ENCODE measurements at places on chromosomes 16 and 17.

DNA sequence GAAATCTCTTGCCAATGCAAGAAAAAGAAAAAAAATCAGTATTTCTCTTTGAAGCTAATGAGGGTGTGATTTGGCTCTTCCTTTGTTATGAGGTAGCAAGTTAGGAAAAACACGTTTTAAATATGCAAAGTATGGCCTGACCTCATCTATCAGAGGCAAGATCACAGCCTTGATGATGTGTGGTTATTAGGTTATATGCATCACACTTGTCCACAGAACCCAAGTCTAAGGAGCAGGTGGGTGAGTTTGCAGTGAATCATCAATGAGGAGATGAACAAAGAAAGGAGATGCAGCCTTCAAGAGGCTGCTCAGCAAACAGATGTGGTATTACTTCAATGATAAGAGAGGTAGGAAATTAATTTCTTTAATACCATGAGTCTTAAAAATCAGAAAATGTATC is 594.8 kb upstream of the CDH5 start:
- DNase-seq = no peak

- no peak for DNase-seq
Observed at GRCh38 chr16:1982013-1982433, 754 bp upstream of the NOXO1 start.

- DNase-seq = peak; percentile 90
Observed at GRCh38 chr17:21457051-21458026, 81.2 kb downstream of the KCNJ12 start.

DNA sequence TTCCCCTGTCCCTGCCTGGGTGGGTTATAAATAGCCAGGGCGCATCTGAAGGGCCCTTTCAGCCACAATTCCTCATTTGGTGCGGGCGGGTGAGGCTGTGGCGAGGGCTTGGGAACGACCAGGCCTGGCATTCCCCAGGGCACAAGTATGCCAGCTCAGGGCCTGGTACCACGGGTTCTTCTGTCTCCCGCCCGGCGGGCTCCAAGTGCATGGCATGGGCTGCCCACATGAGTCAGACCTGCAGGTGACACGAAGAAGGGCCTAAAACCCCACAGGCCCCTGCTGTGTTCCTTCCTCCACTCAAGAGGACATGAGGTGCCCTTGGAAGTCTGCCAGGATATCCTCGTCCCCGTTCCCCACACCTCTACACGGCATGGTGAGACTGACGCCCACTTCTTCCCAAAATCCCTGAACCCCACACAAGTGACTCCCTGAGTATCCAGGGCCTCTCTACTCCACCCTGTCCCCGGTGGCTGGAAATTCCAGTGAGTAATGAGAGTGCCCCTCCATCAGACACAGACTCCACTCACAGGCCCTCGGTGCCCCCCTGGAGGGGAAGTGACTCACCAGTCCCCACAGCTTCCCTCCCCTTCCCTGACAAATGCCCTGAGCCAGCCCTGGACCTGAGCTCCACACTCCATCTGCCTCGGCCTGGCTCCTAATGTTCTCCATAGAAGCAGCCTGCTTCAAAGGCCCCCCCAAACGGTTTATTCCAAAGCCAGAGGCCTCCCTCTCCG is 68.8 kb downstream of the ABR start:
- peak; percentile 85 for DNase-seq

DNA sequence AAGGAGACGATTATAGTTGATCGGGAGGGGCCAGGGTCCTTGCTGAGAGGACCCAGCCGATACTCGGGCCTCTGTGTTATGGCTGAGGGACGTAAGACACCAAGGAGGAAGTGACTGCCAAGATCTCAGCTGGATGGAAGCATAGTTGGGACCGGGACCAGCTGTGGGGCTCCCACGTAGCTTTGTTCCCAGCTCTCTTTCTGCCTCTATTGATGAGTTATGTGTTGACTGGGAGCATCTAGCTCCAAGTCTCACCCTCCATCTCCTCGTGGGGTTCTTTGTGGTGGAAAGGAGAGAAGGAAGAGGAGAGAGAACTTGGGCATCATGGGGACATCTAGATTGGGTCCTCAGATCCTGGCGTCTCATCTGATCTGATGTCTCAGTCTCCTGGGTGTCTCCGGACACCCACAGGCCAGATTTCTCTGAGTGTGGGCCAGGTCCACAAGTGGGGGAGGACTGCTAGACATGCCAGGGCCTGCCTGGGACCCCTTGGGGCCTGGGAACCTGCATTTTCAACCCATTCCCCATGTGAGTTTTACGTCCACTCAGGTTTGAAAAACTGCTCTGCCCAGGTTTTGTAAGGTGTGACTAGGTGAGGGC is 1.0 kb downstream of the MGRN1 start:
- no peak for DNase-seq

- peak; percentile 67 for DNase-seq
Observed at GRCh38 chr16:50037662-50038220, 12.7 kb downstream of the CNEP1R1 start.

DNA sequence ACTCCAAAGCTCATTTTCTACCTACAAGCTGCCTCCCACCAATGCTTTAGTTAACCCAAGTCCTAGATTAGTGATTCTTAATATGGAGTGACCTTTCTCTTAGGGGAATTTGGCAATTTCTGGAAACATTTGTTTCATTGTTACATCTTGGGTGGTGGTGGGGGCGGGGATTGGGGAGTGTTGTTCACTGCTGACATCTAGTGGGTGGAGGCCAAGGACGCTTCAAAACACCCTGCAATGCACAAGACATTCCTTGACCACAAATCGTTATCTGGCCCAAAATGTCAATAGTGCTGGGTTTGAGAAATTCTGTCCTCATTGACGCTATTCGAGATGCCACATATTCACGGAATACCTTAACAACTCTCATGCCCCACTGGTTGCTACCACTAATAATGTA is 282.9 kb downstream of the RBFOX1 start:
- no peak for DNase-seq

GRCh38 chr17:47713980-47714700 is 18.9 kb upstream of the TBX21 start:
- DNase-seq = no peak

- DNase-seq = no peak
Observed at GRCh38 chr17:73010414-73010813, 82.1 kb downstream of the SLC39A11 start.

DNA sequence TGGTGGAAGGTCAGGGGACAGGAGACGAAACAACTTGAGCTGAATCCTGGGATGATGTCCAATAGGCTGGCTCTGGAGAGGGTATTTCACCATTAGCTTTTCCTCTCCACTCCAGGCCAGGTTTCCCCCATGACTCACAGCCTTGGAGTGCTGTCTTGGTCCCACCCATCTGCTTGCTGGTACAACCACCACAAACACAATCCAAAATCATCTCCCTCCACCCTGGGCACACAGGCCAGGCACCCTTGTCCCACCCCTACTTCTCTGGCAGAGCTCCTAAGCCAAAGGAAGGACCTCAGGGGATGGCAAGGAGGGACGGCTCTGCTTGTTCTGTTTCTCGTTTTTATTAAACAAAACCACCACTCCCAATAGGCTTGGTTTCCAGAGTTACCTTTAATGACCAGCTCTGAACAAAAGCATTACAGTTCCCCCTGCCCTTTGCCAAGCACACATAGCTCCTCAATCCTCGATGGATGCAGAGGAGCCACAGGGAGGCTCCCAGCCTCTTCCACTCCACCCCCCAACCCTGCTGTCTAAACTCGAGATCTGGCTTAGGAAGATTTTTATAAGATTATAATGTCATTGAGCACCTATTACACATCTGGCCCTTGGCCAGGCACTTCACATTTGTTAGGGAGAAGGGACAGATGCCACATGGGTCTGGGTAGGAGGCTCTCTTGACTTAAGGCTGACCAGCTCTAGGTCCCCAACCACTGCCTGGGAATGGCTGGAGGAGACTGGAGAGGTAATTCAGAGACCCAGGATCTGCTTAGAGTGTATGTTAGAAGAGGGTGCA is 13.3 kb downstream of the CAVIN1 start:
- peak; percentile 96 for DNase-seq

GRCh38 chr16:76441876-76442275 is 164.7 kb downstream of the CNTNAP4 start:
- DNase-seq = no peak

GRCh38 chr17:57788725-57789124 is 43.6 kb upstream of the CCDC182 start:
- DNase-seq = no peak

DNA sequence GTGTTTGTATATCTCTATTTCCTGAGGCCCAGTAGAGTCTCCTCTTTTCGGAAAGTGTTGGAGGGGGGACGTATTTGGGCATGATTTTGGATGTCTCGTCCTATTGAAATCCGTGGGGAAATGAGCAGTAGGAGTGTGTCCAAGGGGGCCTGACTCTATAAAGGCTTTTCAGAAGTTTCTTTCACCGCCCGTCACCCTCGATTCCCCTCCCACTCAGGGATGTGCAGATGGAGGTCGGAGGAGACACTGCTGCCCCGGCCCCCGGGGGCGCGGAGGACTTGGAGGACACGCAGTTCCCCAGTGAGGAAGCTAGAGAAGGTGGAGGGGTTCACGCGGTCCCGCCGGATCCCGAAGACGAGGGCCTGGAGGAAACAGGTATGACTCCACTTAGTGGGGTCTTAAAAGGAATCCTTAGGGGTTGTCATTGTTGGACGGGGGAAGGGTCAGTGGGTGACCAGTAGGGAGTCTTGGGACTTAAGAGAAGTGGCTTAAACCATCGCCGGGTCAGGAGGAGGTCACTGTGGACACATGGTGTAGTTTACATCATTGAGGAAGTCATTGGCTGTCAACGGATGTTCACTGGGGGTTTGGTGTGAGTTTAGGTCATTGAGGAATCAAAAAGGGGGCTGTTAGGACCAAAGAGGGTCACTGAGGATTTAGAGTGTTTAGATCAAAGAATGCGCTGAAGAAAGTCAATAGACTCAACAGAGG is 424 bp downstream of the MON1B start:
- no peak for DNase-seq

DNA sequence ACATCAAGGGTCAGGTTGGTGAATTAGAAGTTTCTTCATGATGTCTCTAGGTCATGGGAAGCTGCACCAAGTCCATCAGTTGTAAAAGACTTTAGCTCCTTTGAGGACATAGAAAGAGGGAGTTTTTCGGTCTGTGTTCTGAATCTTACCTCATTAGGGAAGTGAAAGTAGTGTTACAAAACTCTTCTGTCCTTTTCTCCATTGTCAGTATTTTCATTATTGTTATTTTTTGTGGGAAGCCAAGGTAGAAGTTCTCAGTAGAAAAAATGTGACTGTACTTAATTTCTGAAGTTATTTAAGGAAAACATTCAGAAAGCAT is 24.2 kb downstream of the MAP3K3 start:
- no peak for DNase-seq

GRCh38 chr16:31118223-31119155 is 1.0 kb downstream of the KAT8 start:
- DNase-seq = peak; percentile 83

GRCh38 chr17:69761767-69762321 is 313.2 kb upstream of the KCNJ16 start:
- peak; percentile 83 for DNase-seq

DNA sequence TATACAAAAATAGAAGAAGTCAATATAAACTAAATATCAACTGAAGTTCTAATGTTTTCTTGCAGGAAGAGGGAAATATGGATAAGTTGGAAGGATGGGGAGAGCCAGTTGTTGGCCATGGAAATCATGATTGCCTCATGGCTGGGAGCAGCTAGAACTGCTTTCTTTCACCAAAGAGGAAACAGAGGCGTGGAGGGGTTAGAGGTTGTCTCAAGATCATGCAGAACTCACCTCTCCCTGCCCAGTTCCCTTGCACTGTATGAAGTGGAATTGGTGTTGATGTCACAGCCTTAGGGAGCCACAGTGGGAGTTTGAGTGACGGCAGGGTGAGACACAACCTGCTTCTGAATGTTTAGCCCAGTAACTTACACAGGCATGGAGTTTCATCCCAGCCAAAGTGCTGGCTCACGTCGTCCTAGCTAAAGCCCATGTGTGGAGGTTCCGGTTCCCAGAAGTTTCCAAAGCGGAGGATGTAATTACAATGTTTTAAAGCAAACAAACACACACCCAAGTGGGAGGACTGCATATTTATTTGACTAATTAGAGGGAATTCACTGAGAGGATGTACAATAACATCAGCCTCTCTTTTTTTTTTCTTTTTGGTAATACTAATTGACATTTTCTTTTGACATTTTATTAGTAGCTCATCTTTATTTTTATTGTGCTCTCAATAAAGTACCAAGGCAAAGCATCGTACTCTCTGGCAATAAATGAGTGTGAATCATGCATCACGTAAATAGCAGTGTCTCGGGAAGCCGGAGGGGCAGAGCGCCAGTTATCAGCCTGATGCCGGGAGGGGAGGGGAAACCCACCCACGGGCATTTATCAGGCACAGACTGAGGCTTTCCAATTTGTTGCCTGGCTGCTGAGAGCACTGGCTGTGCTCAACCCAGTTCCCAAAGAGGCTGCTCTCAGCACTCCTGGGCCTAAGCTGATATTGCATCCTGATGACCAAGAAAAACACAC is 118.7 kb upstream of the CDH5 start:
- DNase-seq = peak; percentile 63
